ENCODE measurements at places on chromosomes 5 and 9. TPM values are rescaled to one million over a fixed set of nuclear protein-coding genes. Genes with fewer than 3 reads are reported as not detected.

SMIM33 gene
- not detected for total RNA-seq

CEL gene
- 0.07 TPM for total RNA-seq

FOXD4L5 gene
- total RNA-seq = 0.11 TPM

GRCh38 chr9:134570151-134570621 is 71.4 kb upstream of the COL5A1 start:
- DNase-seq = no peak

DNA sequence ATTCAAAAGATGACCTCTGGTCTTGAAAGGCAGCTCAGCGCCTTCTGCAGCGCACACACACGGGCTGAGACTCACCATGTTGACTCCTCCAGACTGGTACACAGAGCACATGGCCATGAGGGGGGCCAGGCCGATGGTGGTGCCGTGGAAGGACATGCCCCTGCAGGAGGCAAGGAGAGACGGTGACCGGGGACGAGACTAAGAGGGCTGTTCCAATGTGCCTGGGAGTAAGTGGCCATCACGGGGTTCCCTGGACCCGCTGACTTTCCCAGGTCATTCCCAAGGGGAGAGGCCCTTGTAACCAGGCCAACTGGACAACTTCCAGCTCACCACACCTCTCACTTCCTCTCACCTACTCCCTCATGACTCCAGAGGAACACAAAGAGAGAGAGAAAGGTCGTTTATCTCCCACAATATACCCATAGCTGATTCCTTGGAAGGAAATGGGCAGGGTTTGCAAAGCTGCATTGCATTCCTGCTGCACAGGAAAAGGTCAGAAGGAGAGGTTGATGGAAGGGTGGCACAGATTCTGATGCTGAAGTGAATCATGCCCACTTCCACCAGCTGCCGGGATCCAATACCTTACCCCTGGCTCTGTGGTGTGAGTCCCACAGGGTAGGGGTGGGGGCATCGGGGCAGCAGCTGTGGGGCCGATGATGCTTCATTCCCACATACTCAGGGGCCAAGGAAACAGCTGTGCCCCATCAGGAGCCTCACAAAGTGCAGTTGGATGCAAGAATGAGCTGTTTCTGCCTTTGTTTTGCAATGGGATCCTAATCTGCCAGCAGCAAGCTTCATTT is 47.2 kb downstream of the NIPAL4 start:
- peak; percentile 53 for DNase-seq

DNA sequence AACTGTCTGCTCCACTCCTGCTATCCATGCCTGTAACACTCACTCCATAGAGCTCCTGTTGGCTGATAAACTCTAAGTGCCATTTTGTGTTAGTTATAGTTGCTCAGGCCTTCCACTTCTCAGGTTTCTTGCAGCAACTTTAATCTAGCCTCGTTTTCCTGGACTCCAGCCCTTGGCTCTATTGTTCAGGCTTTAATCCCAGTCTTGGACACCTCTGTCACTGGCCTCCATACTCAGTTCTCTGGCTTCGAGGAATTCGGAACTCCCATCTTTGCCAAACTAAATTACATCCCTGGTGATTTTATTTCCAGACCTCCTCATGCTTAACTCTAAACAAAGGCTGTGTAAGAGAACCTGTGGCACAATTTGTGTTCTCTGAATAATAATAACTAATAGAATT is 39.8 kb downstream of the EMB start:
- no peak for DNase-seq

DNA sequence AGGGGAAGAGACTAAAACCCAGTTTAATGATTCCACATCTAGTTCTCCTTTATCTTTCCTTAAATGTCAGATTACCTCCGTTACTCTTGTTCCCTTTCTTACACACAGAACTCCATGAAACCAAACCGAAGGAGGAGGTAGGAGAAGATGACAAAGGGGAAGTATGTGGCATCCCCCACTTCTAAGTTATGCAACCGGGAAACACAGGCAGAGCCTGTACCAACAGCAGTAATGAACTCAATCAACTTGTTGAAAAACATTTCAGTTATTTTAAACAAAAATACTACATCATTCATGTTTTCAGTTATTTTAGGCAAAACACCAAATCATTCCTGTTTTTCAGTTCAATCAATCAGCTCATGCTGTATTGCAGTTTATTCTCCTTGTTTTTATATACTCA is 101.8 kb downstream of the PCSK1 start:
- no peak for DNase-seq

DNA sequence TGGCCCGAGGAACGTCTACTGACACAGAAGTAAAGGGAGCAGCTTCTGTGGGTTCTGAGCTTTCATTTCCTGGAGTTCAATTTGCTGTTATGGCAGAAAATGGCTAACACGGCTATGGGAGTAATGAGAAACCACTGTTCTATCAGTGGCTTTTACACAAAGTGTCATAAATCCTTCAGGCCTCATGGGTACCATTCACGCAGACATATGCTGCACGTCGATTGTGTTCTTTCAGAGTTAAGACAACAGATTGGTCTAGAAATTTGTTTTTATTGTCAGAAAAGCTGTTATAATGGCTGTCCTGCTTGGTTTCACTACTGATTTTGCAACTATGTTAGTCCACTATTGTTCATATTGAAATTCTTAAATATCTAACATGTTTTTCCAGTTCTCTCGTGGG is 135.4 kb downstream of the ALDH1A1 start:
- DNase-seq = no peak

DNA sequence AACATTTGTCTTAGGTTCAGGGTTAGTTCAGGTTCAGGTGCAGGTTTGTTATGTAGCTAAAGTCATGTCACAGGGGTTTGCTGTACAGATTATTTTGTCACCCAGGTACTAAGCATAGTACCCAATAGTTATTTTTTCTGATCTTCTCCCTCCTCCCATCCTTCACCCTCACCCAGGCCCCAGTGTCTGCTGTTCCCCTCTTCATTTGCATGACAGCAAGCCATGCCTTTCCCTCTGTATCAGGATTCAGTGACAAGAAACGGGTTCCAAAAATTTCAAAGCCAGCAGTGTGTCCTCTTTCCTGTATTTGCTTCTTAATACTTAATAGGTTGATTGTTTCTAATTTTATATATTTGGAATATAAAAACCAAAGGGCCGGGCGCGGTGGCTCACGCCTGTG is 330.8 kb upstream of the SGCD start:
- DNase-seq = no peak

- DNase-seq = no peak
These were observed 235.9 kb downstream of the EPB41L4A start for GRCh38 chr5:112183103-112183711.

GRCh38 chr9:133892193-133892920 is 99.8 kb downstream of the VAV2 start:
- no peak for DNase-seq

Data from pulmonary artery endothelial cell (primary cell).